ENCODE measurements at places on chromosomes 3 and 15.
A peak's percentile ranks its signal among the peaks of the same experiment; 100 is the strongest.

GRCh38 chr3:32275506-32275905 is 37.0 kb downstream of the CMTM8 start:
- no peak for DNase-seq

DNA sequence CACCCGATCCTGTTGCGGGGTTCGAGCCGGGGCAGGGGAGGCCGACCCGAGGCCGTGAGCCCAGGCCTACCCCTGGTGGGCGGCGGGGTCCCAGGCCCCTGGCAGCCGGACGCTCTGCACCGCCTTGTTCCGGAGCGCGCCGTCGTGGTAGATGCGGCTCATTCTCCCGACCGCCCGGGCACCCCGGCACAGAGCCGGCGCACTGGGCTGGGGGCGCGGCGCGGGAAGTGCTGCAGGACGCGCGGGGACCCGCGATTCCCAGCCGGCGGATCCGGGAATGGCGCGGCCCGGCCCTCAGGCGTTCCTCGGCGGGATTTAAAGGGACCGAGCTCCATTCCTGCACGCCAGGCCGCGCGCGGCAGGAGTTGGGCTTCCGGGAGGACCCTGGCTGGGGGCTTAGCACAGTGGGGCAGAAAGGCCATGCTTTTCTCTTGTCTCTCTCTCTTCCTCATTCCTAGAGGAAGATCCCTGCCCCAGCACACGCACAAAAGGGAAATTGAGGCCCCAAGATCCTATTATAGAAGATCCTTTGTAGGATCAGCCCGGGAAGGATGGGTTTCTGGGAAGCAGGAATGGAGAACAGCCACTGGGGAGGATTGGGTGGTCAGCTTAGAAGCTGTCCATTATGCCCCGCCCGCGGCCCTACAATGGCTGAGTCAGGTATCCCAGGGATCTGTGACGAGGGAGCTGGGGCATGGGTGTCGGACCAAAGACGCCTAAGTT is at the start of gene ARPIN:
Gene ARPIN (minus strand): TSS at position 279 of the 723 bp plus-strand sequence. CDS start 117 bp downstream, at position 162.
- no peak for DNase-seq

DNA sequence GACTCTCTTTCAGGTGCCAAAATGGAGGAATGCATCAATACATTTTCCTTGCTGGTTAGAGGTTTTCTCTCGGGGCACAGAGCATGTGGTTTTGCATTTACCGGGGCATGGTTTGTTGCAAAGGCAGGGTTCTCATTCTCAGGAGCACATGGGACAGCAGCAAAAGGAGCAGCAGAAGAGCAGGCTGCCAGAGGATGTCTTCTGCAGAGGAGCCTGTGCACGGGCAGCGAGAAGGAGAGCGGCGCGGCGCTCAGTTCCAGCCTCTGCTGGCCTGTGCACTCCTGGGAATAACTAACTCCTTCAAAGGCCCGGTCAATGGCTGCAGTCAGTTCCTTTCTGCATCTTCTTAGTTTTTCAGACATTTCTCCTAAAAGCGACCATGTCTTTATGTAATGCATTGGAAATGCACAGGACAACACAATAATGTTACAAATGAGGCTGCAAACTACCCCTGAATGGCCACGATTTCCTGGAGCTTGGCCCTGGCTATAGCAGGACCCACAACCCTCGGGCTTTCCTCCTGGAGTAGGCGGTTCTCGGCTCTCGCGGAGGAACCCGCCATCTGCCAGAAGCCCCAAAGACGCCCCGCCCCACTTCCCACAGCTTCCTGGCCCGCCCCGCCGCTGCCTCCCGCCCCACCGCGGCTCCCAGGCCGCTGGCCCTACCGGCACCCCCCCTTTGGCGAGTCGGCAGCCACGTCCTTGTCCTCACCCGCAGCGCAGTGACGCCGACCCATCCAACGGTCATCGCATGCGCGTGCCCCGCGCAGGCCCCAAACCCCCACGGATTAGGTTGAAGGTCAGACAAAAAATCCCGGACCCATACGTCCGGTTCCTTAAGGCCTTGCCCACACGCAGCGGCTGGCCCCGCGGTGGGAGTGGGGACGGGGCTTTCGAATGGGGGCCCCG is at the start of gene C3orf62:
Gene C3orf62 (minus strand): TSS at position 758 of the 908 bp plus-strand sequence. CDS start 360 bp downstream, at position 398.
- DNase-seq, result peak; percentile 68

DNA sequence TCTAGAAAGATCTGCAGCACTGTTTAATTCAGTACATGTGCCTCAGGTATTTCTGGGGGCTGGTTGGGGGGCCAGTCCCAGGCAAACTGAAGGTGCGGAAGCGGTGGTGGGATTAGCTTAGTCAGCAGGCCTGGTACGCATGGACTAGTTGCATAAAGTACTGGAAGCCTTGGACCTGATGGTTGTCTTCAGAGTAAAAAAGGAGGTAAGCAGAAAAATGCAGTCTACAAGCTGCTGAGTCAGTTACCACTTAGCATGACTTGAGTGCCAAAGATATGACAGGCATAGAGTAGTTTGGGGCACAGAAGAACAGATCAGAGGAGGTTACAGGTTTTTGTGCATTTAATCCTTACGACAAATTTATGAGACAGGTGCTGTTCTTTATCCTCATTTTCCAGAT is 19.9 kb upstream of the GOLGA8J start:
- DNase-seq, result no peak

- no peak for DNase-seq
Observed at GRCh38 chr3:16486951-16487480, 26.5 kb downstream of the RFTN1 start.

GRCh38 chr3:186614266-186614596 is 1.4 kb downstream of the AHSG start:
- no peak for DNase-seq

DNA sequence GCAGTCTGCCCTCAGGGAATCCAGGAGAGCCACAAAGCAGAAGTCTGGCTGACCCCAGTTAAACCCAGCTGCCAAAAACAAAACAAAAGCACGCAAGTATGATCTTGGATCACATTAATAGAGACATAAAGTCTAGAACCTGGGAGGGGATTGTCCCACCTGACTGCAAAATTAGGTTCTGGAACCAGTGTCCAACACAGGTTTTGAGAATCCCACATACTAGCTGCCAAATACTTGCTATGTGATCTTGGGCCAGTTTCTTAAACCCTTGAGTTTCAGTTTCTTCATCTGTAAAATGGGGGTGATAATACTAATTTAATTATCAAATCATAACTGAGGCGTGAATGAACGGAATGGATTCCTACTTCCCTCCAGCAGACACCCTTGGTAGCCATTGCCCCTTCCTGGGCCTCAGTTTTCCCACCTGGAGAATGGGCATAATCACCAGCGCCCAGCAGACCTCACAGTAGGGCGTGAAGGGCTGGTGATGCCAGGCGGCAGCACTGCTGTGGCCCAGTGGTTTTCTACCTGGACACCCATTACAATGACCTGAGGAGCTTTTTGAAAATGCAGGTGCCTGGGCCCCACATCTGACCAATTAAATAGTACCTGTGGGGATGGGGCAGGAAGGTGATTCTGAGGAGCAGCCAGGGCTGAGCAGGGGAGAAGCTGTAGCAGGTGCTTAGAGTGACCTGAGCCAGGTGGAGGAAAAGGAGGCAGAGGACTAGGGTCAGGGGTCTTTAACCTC is 32.2 kb downstream of the GRIP2 start:
- no peak for DNase-seq

DNA sequence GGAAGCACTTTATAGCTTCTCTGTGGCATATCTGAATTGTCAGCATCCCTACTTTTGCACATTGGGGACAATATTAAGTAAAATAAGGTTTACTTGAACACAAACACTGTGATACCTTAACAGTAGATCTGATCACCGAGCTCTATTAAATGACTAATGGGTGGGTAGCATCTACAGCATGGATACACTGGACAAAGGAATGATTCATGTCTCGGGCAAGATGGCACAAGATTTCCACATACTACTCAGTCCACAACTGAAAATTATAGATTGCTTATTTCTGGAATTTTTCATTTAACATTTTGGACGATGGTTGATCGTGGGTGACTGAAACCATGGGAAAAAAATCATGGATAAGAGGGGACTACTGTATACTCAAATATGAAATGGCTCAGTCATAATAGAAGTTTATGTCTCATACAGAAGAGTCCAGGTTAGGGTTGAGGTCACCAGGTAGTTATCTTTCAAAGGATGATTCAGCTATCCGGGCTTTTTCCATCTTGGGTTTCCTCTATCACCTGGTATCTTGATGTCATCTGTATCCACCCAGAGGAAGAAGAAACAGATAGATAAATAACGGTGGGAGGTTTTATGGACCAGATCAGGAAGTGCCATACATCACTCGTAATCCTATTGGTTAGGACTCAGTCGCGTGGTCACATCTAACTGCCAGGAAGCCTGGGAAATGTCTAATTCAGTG is 320.0 kb upstream of the RARB start:
- no peak for DNase-seq

DNA sequence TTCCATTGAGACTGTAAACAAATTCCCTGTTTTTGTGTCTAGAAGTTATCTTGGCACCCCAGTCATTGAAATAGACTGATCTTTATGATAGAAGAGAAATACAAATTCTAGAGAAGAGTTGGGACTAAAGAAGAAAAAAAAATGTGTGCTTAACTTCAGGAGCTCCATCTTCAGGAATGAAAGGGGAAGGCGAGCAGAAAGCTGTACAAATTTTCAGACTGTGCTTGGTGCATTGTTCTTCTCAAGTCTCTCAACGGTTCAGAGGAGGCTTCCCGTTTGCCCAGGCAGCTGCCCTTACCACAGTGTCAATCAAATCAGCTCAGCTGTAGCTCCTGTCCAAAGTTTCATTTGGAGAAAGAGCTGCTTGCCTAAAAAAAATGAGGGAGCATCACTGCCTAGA is 41.7 kb downstream of the OXSM start:
- no peak for DNase-seq

- DNase-seq, result no peak
Observed at GRCh38 chr3:38480930-38481329, 15.2 kb upstream of the EXOG start.

DNA sequence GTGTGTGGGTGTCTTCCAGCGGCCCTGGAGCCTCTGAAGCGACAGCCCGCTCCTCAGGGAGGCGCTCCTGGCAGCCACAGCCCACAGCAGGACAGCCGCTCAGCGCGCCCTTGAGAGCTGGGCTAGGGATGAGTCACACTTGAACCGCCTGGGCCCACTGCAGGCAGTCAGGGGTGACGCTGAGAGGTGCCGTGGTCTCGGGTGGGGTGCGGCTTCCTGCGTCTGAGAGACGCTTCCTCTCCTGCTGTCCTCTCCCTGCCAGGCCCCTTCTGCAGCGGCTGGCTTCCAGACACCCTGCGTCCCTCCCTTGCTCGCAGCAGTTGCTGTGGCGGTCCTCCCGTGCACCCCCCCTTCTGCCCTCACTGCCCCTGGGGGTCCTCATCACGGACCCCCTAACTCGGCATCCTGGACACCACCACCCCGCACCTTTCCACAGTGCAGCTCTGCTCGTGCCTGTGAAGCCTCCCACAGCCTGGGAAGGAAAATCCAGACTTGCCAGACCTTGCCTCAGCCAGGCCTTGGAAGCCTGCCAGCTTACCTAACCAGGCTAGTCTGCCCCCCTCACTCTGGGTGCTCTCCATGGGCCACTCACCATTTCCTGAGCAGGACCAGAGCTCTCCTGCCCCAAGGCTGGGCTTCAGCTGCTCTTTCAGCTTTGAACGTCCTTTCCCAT is 1.1 kb upstream of the SPTBN5 start:
- DNase-seq, result peak; percentile 89

- DNase-seq, result peak; percentile 67
Observed at GRCh38 chr15:78873793-78874765, 1.4 kb downstream of the MORF4L1 start.

DNA sequence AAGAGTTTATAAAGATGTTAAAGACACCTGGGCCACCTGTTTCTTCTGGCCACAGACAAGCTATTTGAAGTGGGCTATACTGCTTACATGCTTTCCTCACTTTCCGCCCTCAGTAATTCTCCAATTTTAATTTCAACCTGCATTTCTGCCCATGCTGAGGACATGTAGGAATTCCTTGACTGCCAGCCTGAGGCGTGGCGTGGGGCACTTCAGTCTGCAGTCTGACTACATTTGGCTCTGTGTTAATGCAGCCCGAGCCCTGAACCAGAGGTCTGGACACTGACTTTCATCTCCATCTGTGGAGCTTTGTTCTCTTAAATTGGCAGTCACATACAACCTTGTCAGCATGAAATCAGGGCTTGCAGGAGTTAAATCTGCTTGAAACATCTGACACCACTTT is 8.5 kb downstream of the UQCC5 start:
- DNase-seq, result no peak

- DNase-seq, result no peak
Observed at GRCh38 chr3:11616551-11616950, 27.2 kb downstream of the VGLL4 start.

All from CD4-positive, alpha-beta T cell treated with Interleukin-1 beta for 1 hour (primary cell).